T-helper 17 cell (primary cell): ENCODE measurements at places on chromosomes 7 and 10. TPM values are rescaled to one million over a fixed set of nuclear protein-coding genes. Genes with fewer than 3 reads are reported as not detected.

The CARD11 gene
- total RNA-seq, result 126 TPM

The CLDN3 gene
- not detected for total RNA-seq

The NEURL1 gene
- 1.1 TPM for total RNA-seq

The RAPGEF5 gene
- 0.85 TPM for total RNA-seq

The TMEM130 gene
- total RNA-seq, result 0.22 TPM

The PPP1R3C gene
- not detected for total RNA-seq

The SSMEM1 gene
- not detected for total RNA-seq

The TDRD1 gene
- not detected for total RNA-seq

The TCTN3 gene
- total RNA-seq, result 18.1 TPM

The TRIM50 gene
- not detected for total RNA-seq

The HYAL4 gene
- total RNA-seq, result not detected

DNA sequence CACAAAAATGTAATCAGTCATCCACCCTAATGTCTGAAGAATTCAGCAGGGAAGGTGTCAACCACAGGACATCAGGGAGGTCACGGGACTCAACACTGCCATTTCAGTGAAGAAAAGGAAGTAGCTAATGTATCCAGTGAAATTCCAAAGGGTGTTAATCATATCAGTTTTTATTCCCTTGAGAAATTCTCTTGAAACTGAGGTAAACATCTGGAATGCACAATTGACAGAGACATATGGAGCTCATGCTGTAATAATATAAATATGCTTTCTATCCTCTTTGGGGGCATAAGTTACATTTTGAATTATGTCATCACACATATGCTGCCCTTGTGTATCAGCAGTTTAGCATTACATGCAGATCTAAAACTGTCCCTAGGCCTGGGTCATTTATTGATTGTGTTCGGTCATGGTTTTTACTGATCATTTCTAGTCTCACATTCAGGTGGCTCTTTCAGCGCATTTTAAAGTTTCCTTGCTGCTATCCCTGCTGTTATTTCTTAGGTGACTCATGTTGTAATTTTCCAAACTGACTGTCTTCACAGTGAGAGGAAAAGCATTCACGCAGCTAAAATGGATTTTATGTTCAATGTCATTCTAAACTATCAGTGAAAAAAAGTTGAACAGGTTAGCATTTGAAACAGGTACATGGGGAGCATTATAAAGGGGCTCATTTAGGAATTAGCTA lies 273.9 kb downstream of the TSPAN12 start:
- no peak for DNase-seq
- H3K27ac ChIP-seq, result no peak overlapping the region
- no peaks in the 10 kb centered on the region for H3K27me3 ChIP-seq
- H3K4me1 ChIP-seq, result no peaks in the 10 kb centered on the region

GRCh38 chr7:151181011-151181431 lies 6.0 kb downstream of the ASB10 start:
- H3K27ac ChIP-seq, result peak overlapping the region; percentile 84
- H3K27me3 ChIP-seq, result peaks cover 12% of the 10 kb centered on the region
- H3K4me3 ChIP-seq, result no peak overlapping the region
- no peak for DNase-seq
- peaks cover 3% of the 10 kb centered on the region for H3K4me1 ChIP-seq
- H3K36me3 ChIP-seq, result peaks cover 2% of the 10 kb centered on the region

DNA sequence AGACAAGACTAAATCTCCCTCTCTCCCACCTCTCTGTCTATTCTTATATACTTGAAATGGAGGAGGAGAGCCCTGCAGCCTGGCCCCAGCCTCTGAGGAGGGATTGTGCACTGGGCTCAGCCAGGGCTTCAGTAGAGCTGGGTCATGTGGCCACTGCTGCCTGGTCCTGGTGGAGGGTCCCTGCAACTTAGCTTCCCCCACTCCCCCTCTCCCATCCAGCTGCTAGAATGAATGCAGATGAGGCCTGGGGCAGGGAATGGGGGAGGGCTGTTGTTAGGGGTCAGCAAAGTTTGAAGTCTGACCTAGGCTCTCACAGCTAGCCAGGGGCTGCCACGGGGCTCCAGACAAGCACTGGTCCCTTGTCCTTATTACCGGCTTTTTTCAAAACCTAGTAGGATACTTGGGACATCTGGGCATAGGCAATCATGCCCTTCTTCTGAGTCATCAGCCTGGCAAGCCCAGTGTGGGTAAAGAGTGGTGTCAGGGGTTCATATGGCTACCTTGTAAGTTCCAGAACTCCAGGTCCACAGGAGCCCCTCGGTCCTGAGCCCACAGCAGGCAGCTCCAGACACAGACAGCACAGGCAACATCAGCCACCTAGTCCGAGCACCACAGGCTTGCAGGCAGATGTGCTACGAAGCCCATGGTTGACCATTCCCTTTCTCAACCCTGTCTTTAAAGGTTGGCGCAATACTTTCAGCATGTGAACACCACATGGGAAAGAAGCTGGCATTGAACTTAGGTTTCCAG lies 12.8 kb upstream of the CXCL12 start:
- peaks cover 40% of the 10 kb centered on the region for H3K27me3 ChIP-seq
- peaks cover 2% of the 10 kb centered on the region for H3K36me3 ChIP-seq
- DNase-seq, result no peak

- H3K27ac ChIP-seq, result no peak overlapping the region
- DNase-seq, result no peak
- no peak overlapping the region for H3K4me3 ChIP-seq
- H3K27me3 ChIP-seq, result peaks cover 59% of the 10 kb centered on the region
Measured at GRCh38 chr10:24207781-24208611, 942 bp upstream of the KIAA1217 start.

DNA sequence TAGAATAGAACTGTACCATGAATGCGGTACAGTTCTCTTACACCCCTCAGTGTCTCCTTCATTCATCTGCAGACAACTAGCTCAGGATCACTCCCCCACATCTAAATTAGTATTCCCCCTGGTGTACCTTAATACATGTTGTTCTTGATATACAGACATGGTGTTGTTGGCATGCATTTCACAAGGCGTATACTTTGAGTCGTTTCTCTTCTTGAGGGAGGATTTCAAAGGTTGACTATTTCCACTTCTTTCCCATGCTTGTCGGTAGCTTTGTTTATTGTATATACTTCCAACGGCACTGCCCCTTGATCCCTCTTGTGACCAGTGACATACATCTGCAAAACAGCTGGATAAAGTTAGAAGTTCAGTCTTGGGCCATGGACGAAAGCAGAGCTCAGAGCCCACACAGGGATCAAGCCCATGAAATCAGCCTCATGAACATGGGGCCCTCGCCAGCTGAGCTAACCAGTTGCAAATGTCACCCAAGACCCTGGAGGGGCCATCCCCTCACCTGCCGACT lies 8.6 kb downstream of the CPA4 start:
- DNase-seq, result no peak
- H3K36me3 ChIP-seq, result no peaks in the 10 kb centered on the region
- peaks cover 26% of the 10 kb centered on the region for H3K27me3 ChIP-seq
- no peak overlapping the region for H3K27ac ChIP-seq
- H3K4me3 ChIP-seq, result no peak overlapping the region

DNA sequence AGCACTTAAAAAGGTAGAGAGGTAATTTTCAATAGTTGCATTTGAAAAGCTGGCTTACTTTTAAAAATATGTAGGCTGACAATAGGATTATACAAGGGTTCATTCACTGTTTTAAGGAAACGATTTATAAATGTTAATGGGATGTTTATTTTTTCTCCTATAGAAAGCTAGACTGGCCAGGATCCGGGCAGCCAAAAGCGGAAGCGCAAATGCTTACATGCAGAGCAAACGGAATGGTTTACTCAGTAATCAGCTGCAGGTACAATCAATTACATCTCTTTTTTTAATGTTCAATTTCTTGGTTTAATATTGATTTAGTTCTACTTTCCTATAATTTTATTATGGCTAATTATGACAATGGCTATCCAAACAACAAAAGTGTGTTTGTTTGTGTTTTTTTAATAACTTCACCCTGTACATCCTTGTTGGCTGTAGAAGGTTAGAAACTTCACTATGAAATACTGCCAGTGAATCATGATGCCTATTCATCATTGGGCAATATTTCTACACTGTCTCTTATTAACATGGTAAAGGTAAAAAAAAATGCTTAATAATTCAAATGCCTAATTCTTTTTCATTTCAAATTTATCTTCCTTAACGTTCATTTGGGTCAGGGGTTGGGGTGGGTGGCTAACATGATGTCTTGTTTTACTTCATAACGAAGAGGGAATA lies 116.4 kb downstream of the TSPAN12 start:
- H3K27ac ChIP-seq, result no peak overlapping the region
- no peak for DNase-seq
- no peak overlapping the region for H3K4me3 ChIP-seq
- H3K27me3 ChIP-seq, result peaks cover 11% of the 10 kb centered on the region
- no peaks in the 10 kb centered on the region for H3K36me3 ChIP-seq
- H3K4me1 ChIP-seq, result no peaks in the 10 kb centered on the region

DNA sequence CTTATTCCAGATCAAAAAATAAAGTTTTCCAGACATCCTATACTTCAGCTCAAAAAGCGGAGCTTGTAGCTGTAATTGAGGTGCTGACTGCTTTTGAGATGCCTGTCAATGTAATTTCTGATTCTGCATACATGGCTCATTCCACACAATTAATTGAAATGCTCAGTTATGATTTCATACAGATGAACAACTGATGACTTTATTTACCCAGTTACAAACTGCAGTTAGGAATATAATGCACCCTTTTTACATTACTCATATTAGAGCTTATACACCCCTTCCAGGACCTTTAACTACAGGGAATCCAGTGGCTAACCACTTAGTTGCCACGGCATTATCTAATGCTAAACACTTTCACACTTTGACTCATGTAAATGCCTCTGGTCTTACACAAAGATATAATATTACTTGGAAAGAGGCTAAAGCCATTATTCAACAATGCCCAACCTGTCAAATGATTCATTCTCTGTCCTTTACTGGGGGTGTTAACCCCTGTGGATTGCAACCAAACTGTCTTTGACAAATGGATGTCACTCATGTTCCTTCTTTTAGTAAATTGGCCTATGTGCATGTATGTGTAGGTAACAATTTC lies 147.3 kb downstream of the ZNF33B start:
- no peaks in the 10 kb centered on the region for H3K4me1 ChIP-seq
- no peak overlapping the region for H3K27ac ChIP-seq
- DNase-seq, result no peak
- no peaks in the 10 kb centered on the region for H3K36me3 ChIP-seq
- H3K4me3 ChIP-seq, result no peak overlapping the region

DNA sequence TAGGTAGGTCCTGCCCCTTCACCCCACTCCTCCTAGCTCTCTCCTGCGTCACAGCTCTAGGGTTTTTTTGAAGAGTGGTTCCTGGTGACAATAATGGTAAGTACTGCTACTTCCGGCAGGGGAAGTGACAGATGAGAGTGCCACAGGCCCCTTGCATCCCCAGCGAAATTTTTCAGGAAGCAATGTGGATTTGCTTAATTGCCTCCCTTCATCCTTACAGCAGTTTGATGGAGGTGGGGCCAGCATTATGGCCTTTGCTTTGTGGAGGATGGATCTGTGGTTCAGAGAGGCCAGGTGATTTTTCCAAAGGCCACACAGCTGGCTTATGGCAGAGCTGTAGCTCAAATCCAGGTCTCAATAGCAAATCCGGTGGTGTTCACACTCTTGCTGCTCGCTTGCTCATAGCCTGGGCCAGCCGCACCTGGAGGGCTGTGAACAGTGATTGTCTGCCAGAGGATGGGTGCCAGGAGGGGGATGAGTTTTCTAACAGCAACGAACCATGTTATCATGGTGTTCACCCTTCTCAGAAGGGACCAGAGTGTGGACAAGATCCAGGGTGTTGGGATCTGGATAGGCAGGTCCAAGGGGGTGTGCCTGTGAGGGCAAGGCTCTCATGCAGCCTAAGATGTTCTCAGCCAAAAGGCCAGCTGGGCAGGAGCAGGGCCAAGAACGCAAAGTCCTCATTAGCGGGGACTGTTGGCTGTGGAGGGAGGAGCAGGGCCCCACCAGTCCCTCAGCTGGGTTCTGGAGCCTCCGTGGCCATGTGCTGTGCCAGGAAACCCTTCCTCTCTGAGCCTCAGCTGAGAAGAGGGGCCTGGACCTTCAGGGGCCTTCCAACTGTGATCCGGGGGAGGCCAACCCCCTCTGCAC lies 89.0 kb downstream of the EMX2 start:
- no peaks in the 10 kb centered on the region for H3K4me1 ChIP-seq
- no peak overlapping the region for H3K27ac ChIP-seq
- peaks cover 23% of the 10 kb centered on the region for H3K27me3 ChIP-seq
- DNase-seq, result no peak
- no peak overlapping the region for H3K4me3 ChIP-seq

- H3K36me3 ChIP-seq, result no peaks in the 10 kb centered on the region
- H3K27me3 ChIP-seq, result no peaks in the 10 kb centered on the region
- DNase-seq, result no peak
- H3K4me1 ChIP-seq, result peaks cover 34% of the 10 kb centered on the region
- H3K27ac ChIP-seq, result peak overlapping the region; percentile 49
- H3K4me3 ChIP-seq, result peak overlapping the region; percentile 89
Measured at GRCh38 chr7:149285603-149286002, 23.6 kb downstream of the ZNF783 start.

GRCh38 chr7:104927055-104927454 lies 87.0 kb upstream of the KMT2E start:
- no peaks in the 10 kb centered on the region for H3K36me3 ChIP-seq
- H3K27me3 ChIP-seq, result no peaks in the 10 kb centered on the region
- no peak for DNase-seq
- peaks cover 6% of the 10 kb centered on the region for H3K4me1 ChIP-seq
